ENCODE measurements at places on chromosomes 4 and X.

- no peak for DNase-seq
These were observed 61.1 kb downstream of the HELT start for GRCh38 chr4:185079271-185079905.

DNA sequence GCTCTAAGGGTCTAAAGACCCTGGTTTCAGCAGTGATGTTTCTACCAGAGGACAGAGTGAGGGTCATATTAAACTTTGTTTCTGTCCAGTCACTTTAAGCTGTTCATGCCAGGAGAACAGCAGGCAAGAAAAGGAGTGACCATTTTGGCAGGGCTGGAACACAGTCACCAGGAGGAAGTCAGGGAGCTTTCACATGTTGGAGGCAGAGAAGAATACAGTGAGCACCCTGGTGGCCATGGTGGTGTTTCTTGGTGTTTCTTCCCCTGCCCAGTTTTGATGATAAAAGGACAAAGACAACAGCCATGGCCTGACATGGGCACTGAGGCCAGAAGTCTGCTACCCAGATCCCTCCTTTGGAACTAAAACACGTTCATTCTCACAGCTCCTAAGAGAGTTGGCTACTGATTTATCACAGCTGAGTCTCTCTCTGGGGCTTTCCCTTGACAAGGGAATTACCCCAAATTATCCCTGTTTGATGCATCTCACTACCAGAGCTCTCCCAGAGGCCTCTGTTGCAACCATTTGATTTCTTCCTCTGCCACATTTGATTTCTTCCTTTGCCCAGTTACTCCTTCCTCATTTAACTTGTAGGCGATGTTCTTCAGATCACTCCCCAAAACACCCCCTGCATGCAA is 106.4 kb upstream of the NWD2 start:
- no peak for DNase-seq

DNA sequence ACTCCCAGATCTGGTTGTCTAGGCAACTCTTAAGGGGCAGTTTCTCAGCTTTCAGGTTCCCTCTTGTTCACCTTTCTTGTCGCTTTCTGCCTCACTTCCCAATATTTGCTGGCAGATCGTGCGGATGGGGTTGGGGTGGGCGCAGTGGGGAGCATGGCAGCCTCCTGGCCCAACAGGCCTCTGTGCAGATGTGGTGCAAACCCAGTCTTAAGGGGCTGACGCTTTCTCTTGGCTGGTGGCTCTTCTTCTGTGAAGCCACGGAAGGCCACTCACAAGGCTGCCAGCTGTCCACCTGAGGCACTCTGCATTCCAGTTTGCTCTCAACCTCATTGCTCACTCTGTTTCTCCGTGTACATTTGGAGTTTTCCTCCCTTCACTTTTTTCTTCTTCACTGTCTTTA is 61.7 kb downstream of the NBDY start:
- no peak for DNase-seq

DNA sequence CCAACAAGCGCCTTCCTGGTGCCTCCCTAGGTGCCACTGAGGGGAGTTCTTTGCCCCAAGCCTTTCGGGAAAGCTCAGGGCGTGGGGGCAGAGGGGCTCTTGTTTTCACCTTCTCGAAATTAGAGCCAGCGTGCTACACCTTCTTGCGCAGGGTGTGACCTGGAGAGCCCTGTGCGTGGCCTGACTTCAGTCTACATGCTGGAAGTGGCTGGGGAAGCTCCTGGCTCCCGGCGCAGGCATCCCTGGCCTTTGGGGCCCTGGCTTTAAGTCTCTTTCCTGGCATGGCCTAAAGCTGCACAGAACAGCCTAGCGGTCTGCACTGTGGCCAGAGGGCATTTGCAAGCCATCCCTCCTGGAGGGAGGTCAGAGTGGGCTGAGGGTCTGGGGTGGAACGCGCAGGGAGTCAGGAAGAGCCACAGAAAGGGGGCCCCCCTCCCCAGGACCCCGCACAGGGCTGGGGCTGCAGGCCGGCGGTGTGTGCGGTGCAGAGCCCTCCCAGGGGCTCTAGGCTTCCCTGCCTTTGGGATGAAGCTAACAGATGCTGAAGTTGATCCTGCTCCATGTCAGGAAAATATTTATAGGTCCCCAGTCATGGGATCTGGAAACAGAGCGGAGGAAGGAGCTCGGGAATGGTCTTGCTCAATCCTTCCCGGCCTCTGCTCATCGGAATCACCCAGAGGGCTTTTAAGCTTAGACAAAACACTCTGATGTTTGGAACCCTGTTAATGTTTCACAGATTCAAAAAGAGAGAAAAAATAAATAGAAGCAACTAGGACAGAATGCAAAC is 781 bp upstream of the SPON2 start:
- DNase-seq = no peak

- DNase-seq = no peak
These were observed 58.5 kb downstream of the ADRA2C start for GRCh38 chr4:3824521-3825270.

- DNase-seq = no peak
These were observed 114.3 kb upstream of the CPEB2 start for GRCh38 chr4:14887842-14888433.
